ENCODE measurements at places on chromosomes 7 and 10.
A peak's percentile ranks its signal among the peaks of the same experiment; 100 is the strongest.

- DNase-seq: no peak
Observed at GRCh38 chr10:88181902-88182600, 318.6 kb downstream of the PTEN start.

DNA sequence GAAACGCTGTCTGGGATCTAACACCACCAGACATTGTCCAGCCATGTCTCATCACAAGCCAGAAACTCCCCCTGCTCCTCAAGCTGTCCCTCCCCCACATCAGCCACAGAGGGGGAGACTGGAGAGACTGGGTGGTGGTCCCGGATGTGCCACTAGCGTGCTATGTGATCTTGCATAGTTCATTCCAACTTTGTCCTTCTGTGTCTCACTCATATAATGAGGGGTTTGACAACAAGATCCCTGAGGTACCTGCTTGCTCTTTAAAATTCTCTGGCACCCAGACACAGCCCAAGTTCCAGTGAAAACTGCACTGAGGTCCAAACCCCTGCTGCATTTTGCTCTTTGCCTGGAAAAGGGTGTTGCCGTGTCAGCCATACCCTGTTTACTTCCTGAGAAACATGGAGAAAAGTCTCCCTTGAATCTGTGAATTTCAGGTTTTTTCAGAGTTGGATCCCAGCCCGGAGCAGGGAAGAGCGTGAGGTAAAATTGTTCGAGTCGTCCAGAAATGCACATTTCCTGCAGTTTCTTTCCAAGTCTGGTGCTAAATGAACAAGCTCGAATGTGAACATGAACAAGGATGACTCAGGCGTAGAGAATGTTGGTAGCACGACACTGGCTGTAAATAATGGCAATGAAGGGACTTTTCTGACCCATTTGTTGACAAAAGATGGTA, 156.6 kb downstream of the CCDC3 start:
- no peak for DNase-seq

DNA sequence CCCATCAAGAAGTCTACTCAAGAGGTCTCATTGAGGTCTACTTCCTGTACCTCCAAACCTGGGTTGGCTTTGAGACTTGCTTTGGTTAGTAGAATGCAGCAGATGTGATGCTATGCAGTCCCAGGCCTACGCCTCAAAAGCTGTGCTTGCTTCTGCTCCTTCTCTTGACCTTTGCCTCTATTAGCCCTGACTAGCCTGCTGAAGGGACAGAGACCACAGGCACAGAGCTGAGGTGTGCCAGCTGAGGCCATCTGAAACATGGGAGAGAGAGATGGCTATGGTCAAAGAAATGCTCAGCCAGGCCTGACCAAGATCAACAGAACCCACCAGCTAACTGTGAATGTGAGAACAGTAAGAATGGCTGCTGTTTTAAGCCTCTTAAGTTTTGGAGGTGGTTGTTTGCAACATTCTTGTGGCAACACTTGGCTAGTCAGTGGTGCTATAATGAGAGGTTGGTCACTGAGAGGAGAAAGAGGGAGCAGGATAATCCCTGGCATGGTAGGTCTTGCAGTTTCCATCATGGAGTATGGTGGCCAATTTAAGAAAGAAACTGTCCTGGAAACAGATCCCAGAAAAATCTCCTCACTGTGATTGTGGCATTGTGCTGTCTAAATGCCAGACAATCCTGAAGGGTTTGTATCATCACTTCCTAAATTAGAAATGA, 176.1 kb upstream of the PHYHIPL start:
- DNase-seq: no peak

- DNase-seq: no peak
Observed at GRCh38 chr10:127756264-127756663, 19.3 kb downstream of the FOXI2 start.

- no peak for DNase-seq
Observed at GRCh38 chr7:69597278-69598076, 798 bp upstream of the AUTS2 start.

DNA sequence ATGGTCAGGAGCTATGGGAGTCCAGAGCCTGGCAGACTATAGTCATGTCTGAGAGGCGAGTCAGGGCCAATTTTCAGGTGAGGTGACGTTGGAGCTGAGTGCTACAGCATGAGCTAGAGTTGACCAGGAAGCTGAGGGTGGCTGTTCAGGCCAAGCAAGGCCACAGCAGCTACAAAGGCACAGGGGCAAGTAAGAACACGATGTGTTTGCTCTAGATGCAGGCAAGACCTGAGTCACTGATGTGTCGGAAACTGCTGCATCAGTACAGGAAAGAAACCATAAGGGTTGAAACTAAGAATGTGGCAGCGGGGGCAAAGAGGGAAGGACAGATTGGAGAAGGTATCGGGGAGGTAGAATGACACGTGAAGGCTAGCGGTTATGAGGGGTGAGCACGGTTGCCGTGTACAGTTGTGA, 11.8 kb upstream of the RRP12 start:
- peak; percentile 66 for DNase-seq

DNA sequence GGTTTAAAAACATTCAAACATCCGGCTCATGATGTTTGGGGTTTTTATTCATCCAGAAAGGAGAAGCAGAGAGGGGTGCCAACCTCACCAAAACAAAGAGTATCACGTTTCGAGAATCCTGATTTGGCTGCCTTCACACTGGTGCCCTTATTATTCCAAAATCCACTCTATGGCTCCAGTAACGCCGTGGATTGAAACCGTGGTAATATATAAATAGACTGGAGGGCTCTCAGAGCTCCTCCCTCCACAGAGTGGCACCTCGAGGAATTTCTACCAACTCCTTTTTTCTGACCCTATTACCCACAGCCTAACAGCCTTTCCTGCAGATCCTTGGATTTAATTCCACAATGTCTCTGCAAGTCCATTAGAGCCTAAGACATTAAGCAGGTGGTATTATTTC, 353.6 kb downstream of the CRPPA start:
- no peak for DNase-seq

GRCh38 chr7:1385809-1386622, 73.3 kb downstream of the MICALL2 start:
- DNase-seq: no peak

DNA sequence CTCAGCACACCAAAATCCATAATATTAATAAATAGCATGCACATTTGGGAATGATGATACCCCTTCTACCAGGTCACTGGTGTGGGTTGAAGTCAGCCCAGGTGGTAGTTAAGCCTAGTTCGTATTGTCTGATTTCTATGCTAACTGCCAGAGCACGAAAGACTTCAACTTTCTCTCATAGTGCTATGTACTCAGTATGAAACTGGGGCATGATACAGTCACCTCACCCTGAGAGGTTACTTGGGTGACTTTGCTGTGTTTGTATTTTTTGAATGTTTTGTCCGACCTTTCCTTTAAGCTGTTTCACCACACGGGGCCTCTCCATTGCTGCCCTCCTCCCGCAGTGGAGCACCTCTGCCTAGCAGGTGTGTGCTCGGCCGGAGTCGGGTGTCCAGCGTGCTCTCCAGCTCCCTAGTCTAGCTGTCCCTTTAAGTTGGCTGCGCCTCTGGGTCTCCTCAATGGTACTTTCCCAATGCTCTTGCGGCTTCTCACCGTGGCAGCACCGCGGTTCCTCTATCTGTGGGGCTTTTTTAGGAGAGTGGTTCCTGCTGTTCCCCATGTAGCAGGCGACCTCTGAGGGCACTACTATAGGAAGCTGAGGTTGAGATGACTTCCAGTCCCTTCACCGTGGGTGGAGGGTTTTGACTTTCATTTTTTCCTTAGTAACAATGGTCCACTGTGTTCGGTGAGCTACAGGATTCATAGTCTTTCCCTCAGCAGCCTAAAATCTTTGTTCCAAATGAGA, 524.0 kb upstream of the PFKP start:
- DNase-seq: no peak

- DNase-seq: no peak
Observed at GRCh38 chr10:121497513-121498470, 100.5 kb downstream of the FGFR2 start.

- no peak for DNase-seq
Observed at GRCh38 chr10:4661511-4662255, 164.3 kb upstream of the AKR1E2 start.

DNA sequence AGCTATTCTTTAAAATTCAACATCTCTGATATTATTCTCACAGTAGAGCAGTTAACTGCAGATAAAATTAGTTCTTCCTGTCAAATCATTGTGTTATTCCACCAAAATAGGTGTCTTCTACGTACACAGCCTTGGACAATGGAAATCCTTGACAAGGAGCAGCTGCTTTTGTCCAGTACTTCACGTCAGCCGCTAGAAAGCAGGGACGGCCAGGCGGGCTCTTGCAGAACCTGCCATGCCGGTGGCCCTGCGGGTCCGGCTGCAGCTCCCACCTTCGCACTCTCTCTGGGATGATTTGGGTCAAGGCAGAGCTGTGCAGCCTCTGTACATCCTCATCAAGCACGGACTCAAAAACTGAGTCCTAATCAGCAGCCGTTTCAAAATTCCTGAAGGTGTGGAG, 2.2 kb upstream of the FOXI2 start:
- DNase-seq: no peak

- no peak for DNase-seq
Observed at GRCh38 chr10:126198681-126199080, 189.6 kb downstream of the ADAM12 start.

- peak; percentile 11 for DNase-seq
Observed at GRCh38 chr10:124289851-124290795, 128.6 kb downstream of the OAT start.

GRCh38 chr10:5266351-5266750, 69.7 kb downstream of the AKR1C4 start:
- DNase-seq: no peak

GRCh38 chr7:150435390-150436073, 14.9 kb upstream of the GIMAP8 start:
- no peak for DNase-seq

DNA sequence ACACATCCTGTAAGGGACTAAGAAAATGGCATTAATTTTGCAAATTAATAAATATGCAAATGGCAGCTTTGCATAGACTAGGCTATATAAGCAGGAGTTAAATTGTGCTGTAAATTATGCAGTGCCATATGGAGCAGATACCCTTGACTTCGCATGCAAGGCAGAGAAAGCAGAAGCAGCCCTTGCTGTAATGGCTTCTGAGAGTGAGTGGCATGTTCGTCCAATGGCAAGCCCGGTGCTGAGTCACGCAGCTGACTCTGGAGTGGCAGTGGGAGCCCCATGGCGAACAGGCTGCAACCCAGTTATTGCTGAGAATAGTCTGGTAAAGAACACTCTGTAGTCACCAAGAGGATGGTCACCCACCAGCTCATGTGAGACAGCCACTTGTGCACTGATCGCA, 1186.5 kb downstream of the TYW1 start:
- DNase-seq: no peak

DNA sequence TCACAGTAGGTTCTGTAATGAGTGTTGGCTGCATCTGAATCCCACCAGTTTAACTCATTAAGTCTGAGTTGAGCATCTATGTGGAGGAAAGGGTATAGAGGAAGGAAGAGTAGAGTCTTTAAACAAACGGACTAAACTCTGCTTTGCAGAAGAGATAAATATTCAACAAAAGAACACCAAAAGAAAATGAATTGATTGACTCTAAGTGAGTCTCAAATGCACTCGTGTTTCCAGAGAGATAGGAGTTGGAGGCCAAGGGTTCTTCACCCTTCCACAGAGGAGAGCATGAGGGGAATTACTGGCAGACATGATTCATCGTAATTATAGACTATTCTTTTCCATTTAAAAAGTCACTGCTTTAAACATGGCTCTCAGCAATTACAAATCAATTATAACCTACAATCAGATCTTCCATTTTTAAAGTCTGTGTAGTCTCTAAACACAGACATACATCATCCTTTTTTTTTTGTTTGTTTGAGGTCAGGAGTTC, 56.3 kb downstream of the PLPP4 start:
- no peak for DNase-seq

GRCh38 chr10:15601819-15602218, 117.9 kb downstream of the ITGA8 start:
- no peak for DNase-seq

DNA sequence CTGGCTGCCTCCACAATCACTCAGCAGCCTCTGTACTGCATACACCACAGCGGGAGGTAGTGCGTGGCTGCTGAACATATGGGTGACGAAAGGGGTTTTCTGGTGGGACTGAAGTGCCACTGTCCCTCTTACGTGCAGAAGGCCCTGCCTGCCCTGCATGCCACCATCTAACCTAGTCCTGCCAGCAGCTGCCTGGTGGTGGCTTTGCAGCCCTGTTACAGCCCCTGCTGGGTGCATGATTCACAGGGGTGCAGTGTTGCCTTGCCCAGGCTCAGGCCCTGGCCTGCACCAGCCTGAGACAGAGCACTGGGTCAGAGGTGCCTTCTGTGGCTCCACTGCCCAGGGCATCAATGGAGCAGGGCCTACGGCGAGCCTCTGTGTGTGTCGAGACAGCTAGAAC, 50.1 kb downstream of the SYPL1 start:
- no peak for DNase-seq

GRCh38 chr10:71319042-71319799, at the start of gene SLC29A3:
SLC29A3 (plus strand) TSS chr10:71319259; CDS start chr10:71319310, 51 bp downstream.
- DNase-seq: peak; percentile 89

GRCh38 chr7:157125376-157126223, 13.1 kb upstream of the UBE3C start:
- no peak for DNase-seq

- DNase-seq: no peak
Observed at GRCh38 chr10:89466599-89467035, 52.2 kb downstream of the IFIT5 start.

DNA sequence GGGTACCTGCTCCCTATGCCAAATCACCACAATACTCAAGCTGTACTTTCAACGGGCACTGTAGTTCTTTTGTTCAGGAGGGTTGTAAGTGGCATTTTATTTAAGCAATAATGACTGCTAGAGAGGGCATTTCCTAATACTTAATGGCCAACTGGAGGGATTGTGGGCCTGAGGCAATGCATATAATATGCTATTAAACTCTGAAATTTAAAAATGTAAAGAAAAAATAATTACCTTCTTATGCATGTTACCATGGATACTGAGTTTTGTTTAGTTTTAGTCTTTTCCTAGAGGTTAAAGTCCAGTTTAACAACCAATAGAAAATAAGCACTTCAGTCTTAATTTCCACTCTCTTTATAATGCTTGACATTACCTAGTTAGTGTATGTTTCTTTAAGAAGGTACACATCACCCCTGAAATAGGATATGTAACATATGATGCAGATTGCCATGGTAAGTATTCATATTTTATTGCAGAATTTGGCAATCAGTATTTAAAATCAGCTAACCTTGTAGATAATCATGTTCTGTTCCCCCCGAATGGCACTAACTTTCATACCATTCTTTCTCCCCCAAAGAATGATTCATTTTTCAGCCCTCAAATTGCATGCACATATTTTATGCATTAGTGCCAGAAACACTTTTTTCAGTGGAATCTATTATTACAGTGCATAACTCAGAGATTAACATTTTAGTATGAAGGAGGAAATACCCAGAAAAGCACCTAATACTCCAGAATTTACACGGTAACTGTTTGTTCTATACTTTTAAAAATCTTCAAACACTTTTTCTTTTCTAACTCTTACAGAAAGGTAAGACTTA, 90.3 kb upstream of the ZNF438 start:
- DNase-seq: no peak

DNA sequence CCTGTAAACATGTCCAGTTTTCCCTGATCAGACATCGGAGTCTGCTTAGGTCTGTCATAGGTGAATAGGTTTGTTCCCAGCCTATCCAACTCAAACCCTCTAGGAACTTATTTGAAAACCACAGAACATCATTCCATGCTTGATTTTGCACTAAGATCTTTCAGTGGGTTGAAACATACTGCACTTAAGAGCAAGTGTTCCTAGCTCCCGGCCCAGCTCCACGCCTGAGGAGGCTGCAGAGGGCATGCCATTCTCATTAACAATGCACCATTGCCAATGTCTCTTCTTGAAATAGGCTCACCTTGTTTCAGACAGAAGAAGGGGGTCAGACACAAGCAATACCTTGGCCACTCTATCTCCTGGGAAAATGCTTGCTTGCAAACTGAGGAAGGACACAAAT, 78.0 kb upstream of the EGR2 start:
- DNase-seq: no peak

Data from activated naive CD8-positive, alpha-beta T cell treated with anti-CD3 and anti-CD28 coated beads for 36 hours (primary cell).